CD4-positive, alpha-beta T cell (primary cell): ENCODE measurements at places on chromosomes 5 and 9. TPM values are rescaled to one million over a fixed set of nuclear protein-coding genes. Genes with fewer than 3 reads are reported as not detected.

- no peak for DNase-seq
Measured at GRCh38 chr5:158086856-158087255, 227.9 kb upstream of the CLINT1 start.

DNA sequence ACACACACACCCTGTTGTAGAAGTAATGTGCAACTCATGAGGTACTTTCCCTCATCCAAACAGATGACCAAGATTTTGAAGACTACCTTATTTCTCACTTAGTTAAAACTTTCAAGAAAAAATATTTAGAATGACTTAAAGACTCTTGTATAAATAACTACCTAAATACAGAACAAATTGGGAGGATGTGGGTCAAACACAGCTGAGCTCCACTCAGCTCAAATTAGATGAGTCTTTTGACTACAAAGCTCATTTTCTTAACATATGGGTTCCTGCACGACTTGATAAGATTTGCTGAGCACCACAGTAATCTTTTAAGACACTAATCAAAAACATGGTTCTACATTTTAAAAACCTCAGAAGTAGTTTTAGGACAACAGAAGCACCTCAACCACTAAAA lies 8.9 kb downstream of the MTX3 start:
- DNase-seq, result no peak

- DNase-seq, result peak; percentile 63
Measured at GRCh38 chr9:131670247-131671132, 69.4 kb downstream of the RAPGEF1 start.

- DNase-seq, result no peak
Measured at GRCh38 chr5:31137676-31138075, 55.8 kb upstream of the CDH6 start.

- peak; percentile 56 for DNase-seq
Measured at GRCh38 chr9:34612788-34613390, 992 bp upstream of the RPP25L start.

- no peak for DNase-seq
Measured at GRCh38 chr5:115452536-115453235, 91.9 kb downstream of the FEM1C start.

- DNase-seq, result no peak
Measured at GRCh38 chr9:73121375-73121935, 30.2 kb upstream of the ANXA1 start.

DNA sequence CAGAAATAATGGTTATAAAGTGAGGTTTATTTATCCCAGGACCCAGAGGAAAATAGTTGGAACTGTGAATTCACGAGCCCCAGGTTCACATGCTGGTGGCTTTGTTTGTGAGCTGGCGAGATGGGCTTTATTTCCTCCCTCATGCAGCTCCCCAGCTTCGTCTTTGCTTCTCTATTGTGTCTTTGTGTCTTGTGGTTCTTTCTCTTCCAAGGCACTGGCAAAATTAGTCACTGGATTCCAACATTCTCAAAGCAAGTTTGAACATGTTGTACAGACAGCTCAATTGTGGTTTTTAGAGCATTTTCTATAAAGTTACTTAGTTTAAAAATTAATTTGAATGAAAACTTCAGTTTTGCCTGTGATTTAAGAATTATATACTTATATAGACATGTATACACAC lies 7.2 kb downstream of the NDUFS6 start:
- no peak for DNase-seq

GRCh38 chr5:180643191-180643851 lies 6.1 kb downstream of the FLT4 start:
- DNase-seq, result no peak

DNA sequence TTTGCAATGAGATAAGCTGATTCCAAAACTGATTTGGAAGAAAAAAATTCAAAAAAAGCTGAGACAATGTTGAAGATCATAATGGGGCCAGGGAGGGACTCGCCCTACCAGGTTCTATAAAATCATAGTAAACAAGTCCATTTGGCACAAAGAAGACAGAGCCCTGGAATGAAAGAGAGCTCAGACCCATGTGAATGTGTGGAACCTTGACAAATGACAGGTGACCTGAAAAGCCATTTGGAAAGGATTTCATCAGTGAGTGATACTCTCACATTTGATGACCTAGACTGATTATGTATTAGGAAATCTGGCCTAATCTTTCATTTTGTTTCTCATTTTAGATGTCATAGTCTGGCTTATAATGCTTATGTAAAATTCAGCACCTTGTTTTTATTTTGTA lies 26.8 kb downstream of the SPTAN1 start:
- DNase-seq, result no peak

DNA sequence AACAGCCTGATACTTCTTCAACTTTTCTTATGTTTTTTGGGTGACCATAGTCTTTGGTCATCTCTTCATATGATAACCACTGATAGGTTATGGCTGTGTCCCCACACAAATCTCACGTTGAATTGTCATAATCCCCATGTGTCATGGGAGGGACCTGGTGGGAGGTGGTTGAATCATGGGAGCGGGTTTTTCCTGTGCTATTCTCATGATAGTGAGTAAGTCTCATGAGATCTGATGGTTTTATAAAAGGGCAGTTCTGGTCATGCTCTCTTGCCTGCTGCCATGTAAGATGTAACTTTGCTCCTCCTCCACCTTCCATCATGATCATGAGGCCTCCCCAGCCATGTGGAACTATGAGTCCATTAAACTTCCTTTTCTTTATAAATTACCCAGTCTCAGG lies 8.7 kb downstream of the RHOBTB3 start:
- DNase-seq, result no peak

- no peak for DNase-seq
Measured at GRCh38 chr5:522899-523440, 1.3 kb downstream of the SLC9A3 start.

GRCh38 chr9:20693068-20693467 lies 9.0 kb downstream of the FOCAD start:
- no peak for DNase-seq

DNA sequence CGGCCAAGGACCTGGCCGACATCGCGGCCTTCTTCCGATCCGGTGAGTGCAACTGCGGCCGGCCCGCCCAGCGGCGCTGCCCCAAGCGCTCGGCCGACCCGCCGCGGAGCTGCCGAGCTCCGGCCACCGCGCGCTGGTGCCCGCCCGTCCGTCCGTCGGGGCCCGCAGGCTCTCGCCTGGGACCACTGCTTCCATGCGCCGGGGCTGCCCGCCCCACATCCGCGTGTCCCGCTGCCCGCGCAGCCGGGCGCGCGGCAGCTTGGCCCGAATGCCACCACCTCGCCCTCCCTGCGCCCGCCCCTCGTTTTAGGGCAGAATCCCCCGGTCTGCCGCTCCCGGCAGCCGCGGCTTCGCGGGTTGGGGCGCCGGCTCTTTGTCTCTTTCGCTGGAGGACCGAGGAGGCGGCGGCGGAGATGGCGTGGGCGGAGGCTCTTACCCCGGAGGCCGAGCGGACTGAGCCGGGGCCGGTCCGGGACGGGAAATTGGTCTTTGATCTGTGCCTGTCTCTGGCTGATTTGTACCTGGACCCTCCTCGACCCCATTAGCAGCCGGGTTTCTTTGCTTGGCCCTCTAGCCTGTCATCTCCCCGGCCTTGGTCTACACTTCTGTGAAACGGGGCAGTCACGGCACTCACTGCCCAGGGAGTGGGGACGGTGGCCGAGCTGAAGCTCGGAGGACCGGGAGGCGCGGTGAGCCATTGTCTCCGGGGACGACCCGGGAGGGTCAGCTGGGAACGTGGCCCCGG lies 871 bp downstream of the TRIO start:
- DNase-seq, result peak; percentile 7

GRCh38 chr9:134231330-134231745 lies 67.0 kb upstream of the RNU6ATAC start:
- DNase-seq, result no peak

GRCh38 chr5:77991084-77991483 lies 214.9 kb upstream of the TBCA start:
- DNase-seq, result no peak

GRCh38 chr9:117616431-117616831 lies 87.8 kb upstream of the TLR4 start:
- DNase-seq, result no peak

DNA sequence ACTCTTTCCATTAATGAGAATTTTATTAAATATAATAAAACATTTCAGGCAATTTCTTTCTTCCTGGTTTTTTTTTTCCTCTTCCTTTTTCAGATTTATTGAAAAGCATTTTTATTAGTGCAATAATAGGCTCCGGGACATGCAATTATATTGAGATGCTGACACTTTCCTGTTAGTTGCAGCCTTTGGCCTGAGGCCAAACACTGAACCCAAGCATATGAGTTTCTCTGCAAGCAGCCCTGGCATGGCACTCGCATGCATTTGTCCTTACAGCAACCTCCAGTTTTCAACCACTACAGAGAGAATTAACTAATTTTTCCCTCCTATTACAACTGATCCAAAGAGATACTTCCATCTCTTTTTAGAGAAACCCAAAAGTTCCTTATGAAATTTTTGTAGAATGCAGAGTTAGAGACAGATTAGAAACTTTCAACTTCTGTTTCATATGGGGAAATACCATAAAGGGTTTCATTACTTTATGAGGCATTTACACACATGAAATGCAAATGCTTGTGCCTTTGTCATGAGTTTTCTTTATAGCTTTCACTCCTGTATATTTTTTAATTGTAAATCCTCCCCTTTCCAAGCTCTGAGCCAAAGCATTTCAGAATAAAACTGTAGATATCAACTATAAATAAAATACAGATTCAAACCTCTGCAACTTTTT lies 183.0 kb downstream of the CETN3 start:
- DNase-seq, result no peak

- DNase-seq, result no peak
Measured at GRCh38 chr5:72523960-72524582, 16.9 kb upstream of the ZNF366 start.

The ENHO gene
- total RNA-seq, result 0.45 TPM

The PCDHGC5 gene
- not detected for total RNA-seq

The TLR4 gene
- total RNA-seq, result 0.44 TPM

The AK8 gene
- not detected for total RNA-seq

The KIF3A gene
- total RNA-seq, result 10.2 TPM

The ZBED3 gene
- 3.7 TPM for total RNA-seq

The MAST4 gene
- 21.3 TPM for total RNA-seq
